ENCODE measurements at places on chromosomes 7 and 10. TPM values are rescaled to one million over a fixed set of nuclear protein-coding genes. Genes with fewer than 3 reads are reported as not detected.
A peak's percentile ranks its signal among the peaks of the same experiment; 100 is the strongest.

The LRRC72 gene
- not detected for total RNA-seq

The CPVL gene
- 0.51 TPM for total RNA-seq

The SCRN1 gene
- total RNA-seq, result 86.5 TPM

GRCh38 chr7:155228459-155228845 lies 69.2 kb upstream of the INSIG1 start:
- peak; percentile 28 for DNase-seq

Measured in fibroblast of lung (primary cell).